Left kidney (tissue), 8 donors: ENCODE measurements at places on chromosomes 3 and 15. TPM values are rescaled to one million over a fixed set of nuclear protein-coding genes. Genes with fewer than 3 reads are reported as not detected.

- DNase-seq, result no peak
Measured at GRCh38 chr15:29680465-29681165, 141.7 kb downstream of the TJP1 start.

DNA sequence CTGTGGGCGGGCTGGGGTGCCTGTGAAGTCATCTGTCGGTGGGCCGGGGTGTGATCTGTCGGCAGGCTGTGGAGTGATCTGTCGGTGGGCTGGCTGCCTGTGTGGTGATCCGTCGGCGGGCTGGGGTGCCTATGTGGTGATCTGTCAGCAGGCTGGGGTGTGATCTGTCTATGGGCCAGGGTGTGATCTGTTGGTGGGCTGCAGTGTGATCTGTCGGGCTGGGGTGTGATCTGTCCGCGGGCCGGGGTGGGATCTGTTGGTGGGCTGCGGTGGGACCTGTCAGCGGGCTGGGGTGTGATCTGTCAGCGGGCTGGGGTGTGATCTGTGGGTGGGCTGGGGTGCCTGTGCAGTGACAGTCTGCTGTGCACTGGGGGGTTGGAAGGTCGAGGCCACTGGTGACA lies 204.5 kb downstream of the XXYLT1 start:
- no peak for DNase-seq

DNA sequence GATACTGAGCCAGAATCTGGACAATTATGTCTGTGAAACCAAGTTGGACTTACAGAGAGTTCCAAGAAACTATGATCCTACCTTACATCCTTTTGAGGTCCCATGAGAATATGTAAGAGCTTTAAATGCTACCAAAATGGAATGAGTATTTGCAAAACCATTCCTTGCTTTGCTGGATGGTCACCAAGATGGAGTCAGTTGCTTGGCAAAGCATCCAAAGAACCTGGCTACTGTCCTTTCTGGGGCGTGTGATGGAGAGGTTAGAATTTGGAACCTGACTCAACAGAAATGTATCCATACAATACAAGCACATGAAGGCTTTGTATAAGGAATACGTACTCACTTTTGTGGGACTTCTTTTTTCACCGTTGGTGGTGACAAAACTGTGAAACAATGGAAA lies 36.2 kb downstream of the AP4E1 start:
- DNase-seq, result no peak

DNA sequence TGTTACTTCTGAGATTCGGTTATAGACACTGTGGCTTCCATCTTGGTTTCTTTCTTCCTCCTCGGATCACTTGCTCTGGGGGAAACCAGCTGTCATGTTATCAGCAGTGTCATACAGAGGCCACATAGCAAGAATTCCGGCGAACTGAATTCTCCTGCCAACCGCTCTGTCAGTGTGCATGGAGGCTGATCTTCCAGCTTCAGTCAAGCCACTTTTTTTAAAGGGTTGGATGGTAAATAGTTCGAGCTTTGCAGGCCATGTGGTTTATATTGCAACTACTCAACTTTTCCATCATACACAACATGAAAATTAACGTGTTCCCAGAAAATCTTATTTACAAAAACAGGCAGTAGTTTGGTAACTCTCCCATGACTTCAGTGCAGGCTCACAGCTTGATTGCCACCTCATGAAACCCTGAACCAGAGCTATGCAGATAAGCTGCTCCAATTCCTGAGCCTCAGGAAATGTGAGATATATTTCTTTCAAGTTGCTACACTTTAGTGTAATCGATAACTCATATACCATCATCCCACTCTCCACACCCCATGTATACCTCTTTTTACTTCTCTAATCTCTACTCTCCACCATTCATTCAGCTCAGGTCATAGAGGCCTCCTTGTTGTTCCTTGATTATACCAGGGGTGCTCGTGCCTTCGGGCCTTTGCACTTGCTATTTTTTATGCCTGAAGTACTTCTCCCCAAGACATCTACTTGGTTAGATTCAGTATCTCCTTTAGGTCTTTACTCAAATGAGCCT lies 7.2 kb downstream of the RPL22L1 start:
- DNase-seq, result no peak

DNA sequence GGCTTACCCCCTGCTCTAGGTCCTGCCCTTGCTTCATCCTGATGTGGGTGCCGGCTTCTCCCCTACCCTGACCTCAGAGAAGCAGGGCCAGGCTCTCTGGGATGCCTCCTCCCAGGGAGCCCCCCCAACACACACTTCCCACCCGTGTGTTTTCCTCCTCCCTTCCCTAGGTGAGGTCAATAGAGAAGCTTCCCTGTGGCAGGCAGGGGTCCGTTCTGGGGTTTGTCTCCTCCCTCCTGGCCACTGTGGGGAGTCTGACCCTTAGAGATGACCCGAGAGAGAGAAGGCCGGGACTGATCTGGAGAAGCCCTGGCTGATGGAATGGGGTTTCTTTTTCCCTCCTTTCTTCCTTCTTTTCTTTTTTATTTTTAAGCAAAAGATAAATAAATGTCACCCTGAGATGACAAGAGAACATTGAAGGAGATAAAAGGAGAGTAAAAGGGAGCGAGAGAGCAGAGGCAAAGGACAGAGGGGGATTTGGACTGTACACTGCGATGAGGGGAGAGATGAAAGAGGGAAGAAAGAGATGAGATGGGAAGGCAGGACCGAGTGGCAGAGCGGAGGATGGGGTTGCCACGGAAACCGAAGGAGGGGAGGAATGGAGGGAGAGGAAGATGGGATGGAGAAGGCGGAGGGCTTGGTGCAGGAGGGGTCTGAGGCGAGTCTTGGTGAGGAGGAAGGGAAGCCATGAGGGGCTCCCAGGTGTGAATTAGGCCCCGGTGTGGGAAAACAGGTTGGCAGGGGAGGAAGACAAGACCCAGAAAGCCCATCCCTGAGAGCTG lies 48.4 kb downstream of the IDH2 start:
- no peak for DNase-seq

GRCh38 chr3:4581124-4581424 lies 87.9 kb downstream of the ITPR1 start:
- no peak for DNase-seq

DNA sequence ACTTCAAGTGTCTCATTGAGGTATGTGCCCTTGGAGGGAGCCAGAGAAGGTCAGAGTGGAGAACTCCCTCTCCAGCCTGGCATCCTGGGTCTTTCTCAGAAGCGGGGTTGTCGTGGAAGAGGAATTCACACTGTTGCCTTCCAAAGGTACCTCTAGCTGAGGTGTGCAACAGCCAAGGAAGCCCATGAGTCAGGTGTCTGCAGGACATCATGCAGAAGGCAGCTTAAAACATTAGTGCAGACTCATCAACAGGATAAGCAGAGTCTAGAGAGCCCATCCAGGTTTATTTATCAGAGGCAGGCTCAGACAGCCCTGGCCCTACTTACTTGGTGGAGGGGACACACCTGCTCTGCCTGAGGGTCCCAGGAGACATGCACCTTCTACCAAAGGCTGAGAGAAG lies 95.6 kb upstream of the TPM1 start:
- DNase-seq, result no peak

DNA sequence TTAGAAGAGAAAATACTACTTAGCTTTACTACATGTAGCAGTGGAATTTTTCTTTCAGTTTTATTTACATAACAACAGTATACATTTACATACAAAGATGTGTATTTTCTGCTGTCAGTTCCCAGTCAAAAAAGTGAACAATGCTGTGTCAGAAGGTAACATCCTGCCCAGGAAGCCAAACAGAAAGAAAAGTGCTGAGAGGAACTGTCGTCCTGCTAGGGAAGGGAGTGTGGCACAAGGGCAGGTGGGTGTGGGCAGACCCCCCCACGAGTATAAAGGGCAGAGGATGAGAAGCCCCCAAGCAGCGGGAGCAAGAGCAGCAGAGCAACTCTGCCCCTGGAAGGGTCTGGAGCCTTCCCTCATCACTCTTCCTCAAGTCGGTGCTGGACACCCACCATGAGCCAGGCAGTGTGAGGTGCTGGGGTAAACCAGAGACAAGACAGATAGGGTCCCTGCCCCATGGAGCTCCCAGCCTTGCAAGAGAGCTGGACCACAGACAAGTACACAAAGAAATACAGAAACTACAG lies 39.7 kb downstream of the TBC1D2B start:
- DNase-seq, result no peak

DNA sequence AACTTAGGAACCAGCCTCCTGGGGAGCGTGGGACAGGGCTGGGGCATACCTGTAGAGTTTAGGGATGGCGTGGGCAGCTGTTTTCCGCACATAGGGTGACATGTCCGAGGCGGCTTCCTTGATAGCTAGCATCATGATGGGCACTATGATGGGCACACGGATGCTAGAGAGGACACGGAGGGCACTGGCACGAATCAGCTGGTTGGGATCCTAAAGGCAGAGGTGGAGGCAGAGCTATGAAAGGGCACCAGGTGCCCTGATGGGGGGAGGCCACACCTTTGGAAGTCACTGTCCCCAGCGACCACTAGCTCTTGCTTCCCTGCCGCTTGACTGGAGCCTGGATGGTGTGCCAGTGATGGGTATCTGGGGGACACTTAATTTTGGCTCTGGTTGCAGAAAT lies 28.3 kb downstream of the AP3B2 start:
- no peak for DNase-seq

GRCh38 chr3:10910367-10910766 lies 82.2 kb upstream of the SLC6A1 start:
- no peak for DNase-seq

DNA sequence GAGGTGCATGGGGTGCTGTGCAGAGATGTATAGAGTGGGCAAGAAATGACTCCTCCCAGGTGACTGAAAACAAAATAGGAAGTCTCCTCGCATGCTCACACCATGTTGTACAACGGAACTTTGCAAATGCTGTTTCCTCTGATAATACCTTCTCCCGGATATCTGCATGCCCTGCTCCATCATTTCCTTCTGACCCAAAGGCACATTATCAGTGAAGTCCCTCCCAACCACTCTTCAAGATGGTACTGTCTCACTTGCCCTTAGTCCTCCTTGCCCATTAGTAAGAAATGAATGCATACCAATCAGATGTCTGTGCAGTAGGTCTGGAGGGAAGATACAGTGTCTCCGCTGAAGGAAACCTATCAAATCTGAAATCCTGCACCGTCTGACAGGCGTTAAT lies 12.0 kb downstream of the TMED3 start:
- DNase-seq, result no peak

GRCh38 chr3:133426721-133427120 lies 26.9 kb downstream of the BFSP2 start:
- DNase-seq, result no peak

Gene NR1I2
- 0.78 TPM for polyA plus RNA-seq

Gene SLC12A1
- 433 TPM for polyA plus RNA-seq

Gene CNTN4
- polyA plus RNA-seq, result 30.1 TPM

Gene GOLGA8G
- 0.08 TPM for polyA plus RNA-seq

Gene MUC13
- not detected for polyA plus RNA-seq

Gene C3orf49
- polyA plus RNA-seq, result 1.00 TPM

Gene PSTPIP1
- polyA plus RNA-seq, result 1.4 TPM

Gene KPNA1
- 57.1 TPM for polyA plus RNA-seq
